ENCODE measurements at places on chromosomes 13 and 19.

DNA sequence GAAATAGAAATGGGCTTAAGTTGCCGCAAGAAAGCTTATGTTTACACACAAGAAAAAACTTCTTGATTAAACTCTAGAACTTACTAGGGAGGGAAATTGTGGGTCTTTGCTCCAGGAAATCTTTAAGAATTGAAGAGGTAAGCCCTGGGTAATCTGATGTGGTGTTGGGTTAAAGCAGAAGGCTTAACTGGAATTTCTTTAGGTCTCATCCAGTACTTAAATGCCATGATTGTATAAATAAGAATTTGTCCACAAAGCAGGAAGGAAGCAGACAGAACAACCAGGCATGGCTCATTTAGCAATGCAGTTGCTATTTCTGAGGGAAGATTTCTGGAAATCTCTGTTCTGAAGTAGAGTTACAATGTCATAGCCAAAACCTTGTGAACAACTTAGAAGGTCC, 360.4 kb downstream of the KLF5 start:
- DNase-seq: no peak

GRCh38 chr13:40657951-40658350, 8.5 kb downstream of the FOXO1 start:
- no peak for DNase-seq

- no peak for DNase-seq
Measured at GRCh38 chr13:71350886-71351285, 516.1 kb downstream of the DACH1 start.

GRCh38 chr19:47380559-47380958, 31.4 kb downstream of the DHX34 start:
- DNase-seq: no peak

DNA sequence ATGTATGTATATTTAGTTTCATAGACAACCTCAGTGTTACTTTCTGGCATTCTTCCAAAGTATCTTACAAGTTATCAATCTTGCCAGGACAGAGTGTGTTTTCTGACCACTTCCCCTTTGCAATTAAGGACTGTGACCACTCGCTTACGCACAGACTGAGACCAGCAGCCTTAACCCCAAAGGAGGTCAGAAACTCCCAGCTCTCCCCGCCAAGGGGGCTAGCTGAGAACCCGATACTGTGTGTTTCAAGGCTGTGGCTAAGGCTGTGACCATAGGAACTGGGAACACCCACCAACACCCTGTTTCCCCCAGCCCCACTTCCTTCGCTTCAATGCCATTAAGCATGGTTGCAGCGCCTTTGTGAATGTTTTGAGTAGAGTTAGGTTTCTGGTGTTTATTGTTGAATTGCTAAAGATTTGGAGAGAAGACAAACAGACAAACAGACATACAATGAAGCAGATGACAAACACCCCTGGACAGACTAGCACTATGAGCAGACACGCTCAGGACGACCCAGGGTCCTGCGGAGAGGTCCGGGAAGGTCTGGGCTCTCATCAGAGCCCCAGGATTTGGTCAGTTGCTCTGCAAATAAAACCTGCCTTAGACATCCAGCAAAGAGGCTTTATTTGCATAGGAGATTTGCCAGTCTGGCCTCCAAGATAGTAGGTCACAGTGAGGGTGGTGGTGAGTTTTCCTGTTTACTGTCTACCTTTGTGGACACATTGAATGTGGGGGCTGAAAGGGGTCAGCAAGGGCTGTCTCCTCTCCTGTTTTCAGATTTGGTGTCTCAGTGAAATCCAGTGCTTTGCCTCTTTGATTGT, 25.0 kb upstream of the TNFSF11 start:
- no peak for DNase-seq

- DNase-seq: peak; percentile 16
Measured at GRCh38 chr13:78194904-78195639, 276.4 kb upstream of the EDNRB start.

DNA sequence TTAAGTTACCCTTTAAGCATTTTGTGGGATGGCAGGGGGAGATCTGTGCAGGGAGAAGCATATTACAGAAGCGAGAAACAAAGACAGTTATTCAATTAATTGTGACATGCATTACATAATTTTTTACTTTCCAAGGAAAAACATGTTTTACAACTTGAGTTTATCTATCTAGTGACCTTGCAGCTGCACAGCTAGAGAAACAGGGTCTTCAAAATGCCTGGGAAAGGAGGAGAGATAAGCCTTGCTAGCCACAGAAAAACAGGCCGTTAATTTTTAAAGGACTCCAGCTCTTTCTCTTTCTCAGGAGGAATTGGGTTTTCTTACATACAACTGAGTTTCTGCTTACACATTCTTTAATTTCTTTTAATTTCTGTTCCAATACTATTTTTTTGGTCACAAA, 14.8 kb upstream of the ZNF431 start:
- DNase-seq: no peak

DNA sequence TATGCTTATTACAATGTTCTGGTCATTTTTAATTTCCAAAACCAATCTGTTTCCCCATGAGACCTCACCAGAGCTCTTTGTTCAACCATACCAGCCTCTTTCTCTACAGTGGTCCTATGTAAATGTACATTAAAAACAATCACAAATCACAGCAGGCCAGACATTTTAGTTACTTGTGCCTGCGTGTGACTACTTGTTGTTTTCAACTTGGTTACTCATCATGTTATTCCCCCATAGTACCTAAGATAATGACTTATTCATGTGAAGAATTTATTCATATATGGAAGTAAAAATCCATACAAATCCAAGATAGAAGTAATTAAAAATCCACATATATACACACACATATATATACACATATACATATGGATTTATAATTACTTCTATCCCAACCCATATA, 379.6 kb downstream of the SLITRK6 start:
- no peak for DNase-seq

- DNase-seq: no peak
Measured at GRCh38 chr13:21516805-21517204, 57.7 kb upstream of the ZDHHC20 start.

DNA sequence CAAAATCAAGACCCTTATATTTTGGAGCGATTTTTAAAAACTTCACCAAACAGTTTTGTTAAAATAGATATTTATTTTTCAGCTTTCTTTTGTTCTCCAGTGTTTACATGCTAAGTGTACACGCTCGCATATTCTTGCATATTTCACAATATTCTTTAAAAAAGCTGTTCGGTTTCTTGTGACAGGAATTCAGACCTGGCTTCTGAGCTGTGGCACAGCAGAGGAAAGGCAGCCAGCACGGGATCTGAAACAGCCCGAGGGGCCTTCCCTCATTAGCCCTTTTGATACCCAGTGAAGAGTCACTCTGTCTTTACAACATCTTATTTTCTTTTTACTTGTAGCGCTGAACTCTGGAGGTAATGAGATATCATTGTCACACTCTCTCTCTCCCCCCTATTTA, 234.0 kb downstream of the B3GLCT start:
- DNase-seq: no peak
